ENCODE measurements at places on chromosomes 7 and 10.

- no peak for DNase-seq
Observed at GRCh38 chr10:14543046-14543903, 212.6 kb upstream of the FRMD4A start.

GRCh38 chr7:11345621-11346020 is 371.9 kb downstream of the PHF14 start:
- DNase-seq, result no peak

DNA sequence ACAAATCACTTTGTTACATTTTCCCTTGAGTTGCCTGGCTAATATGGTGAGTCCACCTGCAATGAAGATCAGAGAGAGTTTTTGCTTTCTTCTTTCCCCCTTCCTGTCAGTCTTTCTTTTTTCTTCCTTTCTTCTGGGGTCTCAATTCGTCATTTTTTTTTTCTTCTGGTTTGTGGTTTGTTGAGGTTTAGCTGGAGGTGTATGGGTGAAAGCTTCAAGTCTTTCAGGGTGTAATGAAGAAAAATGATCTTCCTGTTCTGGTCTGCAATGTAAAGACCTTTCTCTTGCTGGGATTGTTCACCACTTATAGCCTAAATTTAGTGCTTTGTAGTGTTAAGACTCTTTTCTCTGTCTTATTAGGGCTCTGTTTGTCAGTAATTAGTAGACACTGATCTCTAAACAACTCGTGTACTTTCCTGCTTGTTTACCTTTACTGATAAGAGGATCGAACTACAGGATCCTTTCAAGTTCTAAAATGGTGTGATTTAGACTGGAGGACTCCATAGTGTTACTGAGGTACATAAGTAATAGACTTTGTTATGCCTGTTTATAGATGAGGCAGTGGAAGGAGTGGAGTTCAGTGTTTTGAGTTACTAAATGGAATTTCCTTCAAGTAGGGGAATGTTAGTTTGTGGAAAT is 129.1 kb downstream of the SUGCT start:
- no peak for DNase-seq

- DNase-seq, result no peak
Observed at GRCh38 chr10:48543182-48543844, 61.6 kb downstream of the ARHGAP22 start.

DNA sequence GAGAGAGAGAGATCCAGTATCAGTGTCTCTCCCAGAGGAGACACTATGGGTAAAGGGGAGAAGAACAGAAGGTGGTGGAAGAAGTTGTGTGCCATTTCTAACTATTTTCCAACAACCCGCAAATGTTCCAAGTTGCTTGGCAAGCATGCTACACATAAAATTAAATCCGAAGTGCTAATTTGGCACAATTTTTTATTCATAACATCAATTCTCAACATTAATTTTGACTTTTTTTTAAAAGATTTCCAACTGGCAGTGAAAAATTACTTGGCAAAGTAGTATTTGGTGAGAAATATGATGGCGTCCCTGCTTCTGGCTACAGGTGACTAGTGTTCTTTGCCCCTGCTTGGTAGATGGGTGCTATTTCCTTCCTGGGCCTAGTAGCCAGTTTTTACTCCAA is 622.0 kb downstream of the SORCS1 start:
- DNase-seq, result no peak

GRCh38 chr10:1150638-1150955 is 94.4 kb downstream of the WDR37 start:
- no peak for DNase-seq

GRCh38 chr10:101708073-101708472 is 13.1 kb upstream of the FBXW4 start:
- DNase-seq, result no peak

GRCh38 chr10:43596546-43596945 is 9.7 kb upstream of the ZNF485 start:
- no peak for DNase-seq

- DNase-seq, result no peak
Observed at GRCh38 chr7:1078985-1079384, 8.9 kb upstream of the GPER1 start.

- no peak for DNase-seq
Observed at GRCh38 chr10:80429521-80429973, 21.2 kb downstream of the PRXL2A start.

DNA sequence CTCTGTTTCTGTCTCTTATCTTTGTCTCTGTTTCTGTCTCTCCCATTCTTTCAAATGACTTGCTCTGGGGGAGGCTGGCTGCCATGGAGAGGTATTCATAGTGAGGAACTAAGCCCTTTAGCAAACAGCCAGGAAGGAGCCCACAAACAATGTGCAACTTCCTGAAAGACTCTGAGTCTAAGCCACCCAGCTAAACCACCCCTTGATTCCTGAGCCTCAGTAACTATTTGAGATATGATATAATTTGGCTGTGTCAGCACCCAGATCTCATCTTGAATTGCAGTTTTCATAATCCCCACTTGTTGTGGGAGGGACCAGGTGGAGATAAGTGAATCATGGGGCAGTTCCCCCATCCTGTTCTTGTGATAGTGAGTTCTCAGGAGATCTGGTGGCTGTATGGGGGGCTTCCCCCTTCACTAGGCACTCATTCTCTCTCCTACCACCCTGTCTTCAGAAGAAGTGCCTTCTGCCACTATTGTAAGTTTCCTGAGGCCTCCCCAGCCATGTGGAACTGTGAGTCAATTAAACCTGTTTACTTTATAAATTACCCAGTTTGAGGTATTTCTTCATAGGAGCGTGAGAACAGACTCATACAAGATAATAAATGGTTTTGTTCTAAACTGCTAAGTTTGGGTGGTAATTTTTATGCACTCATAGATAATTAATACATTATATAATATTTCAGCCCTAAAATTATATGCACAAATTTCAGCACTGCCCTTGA is 121.2 kb upstream of the FOXP2 start:
- no peak for DNase-seq

DNA sequence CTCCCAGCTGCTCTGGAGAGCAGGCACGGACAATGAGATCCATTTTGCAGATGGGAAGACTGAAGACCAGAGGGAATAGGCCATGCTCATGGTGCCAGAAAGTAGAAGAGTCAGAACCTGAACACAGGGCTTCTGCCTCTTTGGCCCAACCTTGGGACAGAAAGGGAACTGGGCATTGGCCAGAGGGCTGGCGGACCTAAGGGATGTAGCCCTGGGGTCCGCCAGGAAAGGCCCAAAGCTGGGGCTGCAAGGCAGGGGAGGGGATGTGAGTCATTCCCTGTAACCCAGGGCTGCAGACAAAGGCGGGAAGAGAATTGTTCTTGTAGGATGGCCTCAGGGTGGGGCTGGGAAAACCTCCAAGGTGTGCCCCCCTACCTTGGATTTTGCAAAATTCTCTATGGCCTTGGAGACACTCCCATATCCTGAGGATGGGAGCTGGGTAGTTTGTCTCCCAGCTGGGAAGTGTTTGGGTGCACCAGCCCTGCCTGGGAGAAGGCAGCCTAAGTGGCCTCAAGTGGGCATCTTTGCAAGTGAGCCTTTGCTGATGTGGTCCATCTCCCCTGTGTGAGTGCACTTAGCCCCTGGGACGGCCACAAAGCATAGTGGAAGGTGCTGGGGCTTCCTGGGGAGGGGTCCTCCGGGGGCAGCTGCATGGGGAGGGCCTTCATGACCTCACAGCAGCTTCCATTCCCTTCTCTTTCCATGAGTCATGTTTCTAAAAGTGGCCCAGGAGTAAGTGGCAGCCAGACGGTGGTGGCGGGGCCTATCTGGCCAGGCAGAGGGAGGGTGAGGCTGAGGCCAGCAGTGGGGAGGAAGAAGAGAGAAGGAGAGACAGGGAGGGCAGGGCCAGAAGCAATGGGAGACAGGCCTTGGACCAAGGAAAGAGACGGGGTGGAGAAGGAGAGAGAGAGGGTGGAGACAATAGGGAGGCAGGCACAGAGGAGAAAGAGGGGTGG is 9.2 kb downstream of the AQP1 start:
- DNase-seq, result no peak

GRCh38 chr7:14389595-14389994 is 400.1 kb upstream of the ETV1 start:
- peak; percentile 81 for DNase-seq

GRCh38 chr7:133741703-133742102 is 385.4 kb upstream of the LRGUK start:
- no peak for DNase-seq

- DNase-seq, result no peak
Observed at GRCh38 chr7:131845573-131846314, 289.3 kb upstream of the PODXL start.

DNA sequence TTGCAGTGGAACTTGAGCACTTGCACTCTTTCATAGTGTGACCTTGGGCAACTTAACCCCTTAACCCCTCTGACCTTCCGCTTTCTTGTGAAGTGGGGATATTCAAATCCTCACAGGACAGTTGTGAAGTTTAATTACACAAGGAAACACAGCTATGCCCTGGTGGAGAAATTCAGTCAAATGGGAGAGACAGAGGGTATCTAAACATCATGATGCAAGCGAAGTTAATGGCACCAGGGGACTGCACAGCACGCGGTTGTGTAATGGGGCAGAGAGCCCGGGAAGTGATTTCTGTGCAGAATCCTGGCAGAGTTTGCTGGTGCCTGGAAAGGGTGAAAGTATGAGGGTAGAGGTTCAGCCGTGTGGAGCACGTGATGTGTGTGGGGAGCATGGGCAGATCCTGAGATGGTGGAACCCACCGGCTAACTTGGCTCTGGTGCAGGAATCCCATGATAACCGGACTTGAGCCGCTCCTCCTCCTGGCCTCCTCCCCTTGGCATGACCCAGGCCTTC is 51.7 kb downstream of the SNX10 start:
- no peak for DNase-seq

GRCh38 chr7:18308938-18309337 is 186.6 kb upstream of the HDAC9 start:
- no peak for DNase-seq

GRCh38 chr10:128470321-128470965 is 344.2 kb upstream of the MKI67 start:
- no peak for DNase-seq

GRCh38 chr7:158650821-158651225 is 53.8 kb downstream of the NCAPG2 start:
- DNase-seq, result no peak

- no peak for DNase-seq
Observed at GRCh38 chr10:43000021-43000411, 76.9 kb upstream of the RET start.

GRCh38 chr10:11153766-11154165 is 136.1 kb downstream of the CELF2 start:
- no peak for DNase-seq

GRCh38 chr7:94609561-94609960 is 46.4 kb downstream of the SGCE start:
- no peak for DNase-seq

DNA sequence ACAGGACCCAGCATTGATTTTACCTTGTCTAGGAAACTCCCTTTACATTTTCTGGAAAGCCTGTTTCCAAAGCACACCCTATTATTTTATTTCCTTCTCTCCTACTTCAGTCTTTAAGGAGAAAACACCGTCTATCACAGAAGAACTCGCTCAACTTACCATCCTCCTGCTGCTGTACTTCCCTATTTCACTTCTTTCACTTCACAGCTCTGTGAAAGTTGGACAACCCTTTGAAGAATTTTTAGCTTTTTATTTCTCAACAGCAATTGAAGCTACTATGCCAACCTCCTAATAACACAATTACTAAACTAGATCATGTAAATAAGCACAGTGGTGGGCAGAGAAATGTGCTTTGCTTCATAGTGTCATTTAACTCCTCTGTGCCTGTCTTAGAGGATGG is 166.5 kb downstream of the TFEC start:
- DNase-seq, result no peak

DNA sequence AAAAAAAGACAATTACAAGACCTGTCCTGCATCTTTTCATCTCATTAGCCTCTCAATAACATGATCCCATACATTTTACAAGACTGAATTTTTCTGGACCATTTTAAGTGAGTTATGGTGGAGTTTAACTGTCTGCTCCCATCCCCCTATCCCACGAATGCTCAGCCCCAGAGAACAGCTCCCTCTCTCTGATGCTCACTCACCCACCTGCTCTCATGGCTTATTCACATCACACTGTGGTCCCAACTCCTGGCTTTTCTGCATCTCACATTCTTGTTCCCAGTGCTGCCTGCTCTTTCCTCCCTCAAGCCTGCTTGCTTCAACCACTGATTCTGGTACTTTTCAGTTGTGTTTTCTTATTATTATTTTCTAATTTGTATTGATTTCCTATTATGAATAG is 20.4 kb upstream of the CCSER2 start:
- no peak for DNase-seq

- no peak for DNase-seq
Observed at GRCh38 chr7:45720989-45721388, 146.8 kb downstream of the ADCY1 start.

DNA sequence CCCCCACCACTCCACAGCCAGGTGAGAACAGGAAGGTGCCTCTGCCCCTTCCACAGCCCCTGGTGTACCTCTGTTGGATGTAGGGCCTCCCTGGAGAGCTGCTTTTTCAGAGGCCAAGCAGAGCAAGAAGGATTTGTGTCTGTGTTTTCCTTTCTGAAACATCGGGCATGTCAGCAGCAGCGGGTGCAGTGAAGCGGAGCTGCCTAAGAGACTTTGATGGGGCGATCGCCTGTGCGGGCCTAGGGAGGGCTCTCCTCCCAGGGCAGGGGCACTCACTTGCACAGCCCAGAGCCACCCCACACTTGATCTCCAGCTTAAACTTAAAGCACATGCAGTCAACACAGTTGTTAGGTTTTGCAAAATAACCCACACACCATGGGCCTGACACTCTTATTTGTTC is 324.7 kb downstream of the ACTR3B start:
- DNase-seq, result no peak

DNA sequence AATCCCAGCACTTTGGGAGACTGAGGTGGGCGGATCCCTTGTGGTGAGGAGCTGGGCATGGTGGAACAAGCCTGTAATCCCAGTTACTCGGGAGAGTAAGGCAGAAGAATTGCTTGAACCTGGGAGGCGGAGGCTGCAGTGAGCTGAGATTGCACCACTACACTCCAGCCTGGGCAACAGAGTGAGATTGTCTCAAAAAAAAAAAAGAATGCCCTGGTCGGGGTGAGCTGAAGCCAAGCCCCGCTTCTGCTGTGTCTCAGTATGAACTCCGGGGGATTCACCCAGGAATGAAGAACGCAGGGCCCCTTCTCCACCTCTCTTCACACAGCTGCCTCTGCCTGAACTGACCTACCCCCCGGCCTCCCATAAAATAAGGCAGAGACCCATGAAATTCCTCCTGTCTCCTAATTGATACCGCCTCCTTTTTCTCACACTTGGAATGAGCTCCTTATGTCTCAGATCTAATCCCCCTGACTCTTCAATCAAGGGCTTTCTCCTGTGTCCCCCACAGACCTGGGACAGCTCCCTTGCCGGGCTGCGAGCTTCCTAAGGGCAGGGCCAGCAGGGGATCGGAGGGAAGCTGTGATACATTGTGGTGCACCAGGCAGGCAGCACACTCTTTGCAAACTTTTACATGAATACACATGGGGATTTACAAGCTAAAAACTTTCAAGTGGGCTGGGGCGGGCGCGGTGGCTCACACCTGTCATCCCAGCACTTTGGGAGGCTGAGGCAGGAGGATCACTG is 911 bp upstream of the ZP3 start:
- DNase-seq, result no peak
